ENCODE measurements at places on chromosomes 2 and 18.

DNA sequence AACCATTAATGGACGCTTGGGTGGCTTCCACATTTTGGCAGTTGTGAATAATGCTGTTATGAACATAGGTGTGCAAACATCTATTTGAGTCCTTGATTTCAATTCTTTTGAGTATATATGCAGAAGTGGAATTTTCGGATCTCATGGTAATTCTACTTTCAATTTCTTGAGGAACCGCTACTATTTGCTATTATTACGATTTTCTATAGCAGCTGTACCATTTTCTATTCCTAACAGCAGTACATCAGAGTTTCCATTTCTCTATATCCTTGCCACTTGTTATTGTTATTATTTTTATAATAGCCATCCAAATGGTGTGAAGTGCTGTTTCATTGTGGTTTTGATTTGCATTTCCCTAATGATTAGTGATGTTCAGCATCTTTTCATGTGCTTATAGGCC lies 69.5 kb downstream of the KIF5C start:
- no peak for DNase-seq
- no peaks in the 10 kb centered on the region for H3K4me1 ChIP-seq
- H3K27ac ChIP-seq, result no peak overlapping the region
- no peaks in the 10 kb centered on the region for H3K36me3 ChIP-seq
- no peak overlapping the region for H3K4me3 ChIP-seq

DNA sequence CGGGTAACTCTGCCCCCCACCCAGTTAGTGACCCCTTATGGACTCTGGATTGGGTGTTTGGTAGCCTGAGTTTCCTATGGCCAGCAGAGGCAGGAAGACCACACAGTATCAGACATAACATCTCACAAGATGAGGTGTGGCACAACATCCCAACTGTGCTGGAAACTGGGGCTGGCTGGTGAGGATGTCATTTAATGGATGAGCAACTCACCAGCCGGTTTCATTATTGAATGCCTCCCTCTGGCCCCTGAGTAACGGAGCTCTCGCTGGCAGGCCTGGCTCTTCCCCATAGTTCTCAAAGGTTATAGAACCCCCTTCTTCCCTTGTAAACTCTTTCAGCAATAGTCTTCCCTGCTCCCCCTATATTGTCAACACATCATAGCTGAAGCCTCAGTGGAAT lies 195.0 kb downstream of the BCL11A start:
- no peak overlapping the region for H3K4me3 ChIP-seq
- DNase-seq, result no peak
- H3K4me1 ChIP-seq, result no peaks in the 10 kb centered on the region
- H3K36me3 ChIP-seq, result no peaks in the 10 kb centered on the region

GRCh38 chr18:8609659-8610458 lies 622 bp downstream of the RAB12 start:
- H3K4me3 ChIP-seq, result peak overlapping the region; percentile 96
- no peak for DNase-seq
- H3K27me3 ChIP-seq, result no peaks in the 10 kb centered on the region
- peak overlapping the region; percentile 90 for H3K27ac ChIP-seq
- H3K36me3 ChIP-seq, result no peaks in the 10 kb centered on the region
- peaks cover 66% of the 10 kb centered on the region for H3K4me1 ChIP-seq

- no peak for DNase-seq
- no peak overlapping the region for H3K27ac ChIP-seq
- no peak overlapping the region for H3K4me3 ChIP-seq
- no peaks in the 10 kb centered on the region for H3K36me3 ChIP-seq
- H3K4me1 ChIP-seq, result no peaks in the 10 kb centered on the region
Observed at GRCh38 chr18:11741505-11742145, 52.6 kb downstream of the GNAL start.

DNA sequence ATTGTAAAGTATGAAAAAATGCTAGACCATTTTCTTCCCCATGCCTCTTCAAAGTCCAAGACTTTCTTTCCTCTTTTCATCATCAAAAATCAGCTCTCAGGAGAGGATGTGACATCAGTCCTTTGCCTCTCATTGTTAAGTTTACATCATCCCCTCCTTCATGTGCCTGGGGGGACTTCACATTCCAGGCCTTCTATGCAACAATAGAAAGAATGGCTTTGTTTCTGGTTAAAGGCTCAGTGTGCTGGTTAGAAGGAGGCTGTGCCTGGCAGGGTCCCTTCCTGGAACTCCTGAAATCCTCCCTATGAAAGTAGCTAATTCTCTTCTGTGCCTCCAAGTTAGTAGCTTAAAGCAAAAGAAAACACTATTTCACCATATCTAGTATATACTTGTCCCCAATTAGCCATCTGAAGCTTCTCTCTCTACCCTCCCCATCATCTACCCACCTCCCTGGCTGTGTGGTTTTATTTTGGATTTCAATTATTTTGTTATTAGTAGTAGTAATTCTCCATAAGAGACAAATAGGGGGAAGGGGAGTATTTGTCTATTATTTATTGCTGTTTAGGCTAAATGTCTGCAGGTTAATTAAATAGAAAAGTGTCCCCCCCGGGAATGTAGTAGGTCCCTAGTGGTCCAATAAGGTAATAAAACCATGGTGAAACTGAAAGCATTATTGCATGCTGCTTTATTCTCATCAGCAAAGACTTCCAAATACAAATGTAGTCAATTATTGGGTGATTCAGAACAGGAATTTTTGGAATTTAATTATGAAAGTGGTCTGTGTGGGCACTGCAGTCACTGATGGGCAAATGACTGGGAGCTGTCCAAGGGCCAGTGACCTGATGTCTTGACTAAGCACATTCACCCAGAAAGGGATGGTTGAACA lies 69.0 kb downstream of the CPO start:
- H3K27me3 ChIP-seq, result no peaks in the 10 kb centered on the region
- no peak for DNase-seq
- H3K4me3 ChIP-seq, result no peak overlapping the region
- peaks cover 3% of the 10 kb centered on the region for H3K4me1 ChIP-seq

GRCh38 chr18:60180671-60181070 lies 191.9 kb downstream of the MC4R start:
- no peak overlapping the region for H3K4me3 ChIP-seq
- H3K27me3 ChIP-seq, result no peaks in the 10 kb centered on the region
- no peak for DNase-seq

DNA sequence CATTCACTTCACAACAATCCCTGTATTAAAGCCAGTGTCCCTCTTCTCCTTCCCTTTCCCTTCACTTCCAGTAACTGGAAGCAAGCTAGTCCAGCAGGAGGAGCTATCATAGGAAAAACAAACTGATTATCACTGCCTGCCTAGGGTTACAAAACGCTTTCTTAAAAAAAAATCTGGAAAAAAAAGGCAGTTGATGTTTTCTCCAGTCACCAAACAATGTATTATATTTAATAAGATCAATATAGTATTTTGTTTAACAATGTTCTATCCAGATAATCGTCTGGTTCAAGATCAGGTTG lies 78.8 kb upstream of the ITGB6 start:
- H3K4me1 ChIP-seq, result peaks cover 3% of the 10 kb centered on the region
- H3K36me3 ChIP-seq, result peaks cover 22% of the 10 kb centered on the region
- no peak overlapping the region for H3K4me3 ChIP-seq
- DNase-seq, result no peak
- H3K27me3 ChIP-seq, result no peaks in the 10 kb centered on the region
- no peak overlapping the region for H3K27ac ChIP-seq

GRCh38 chr2:118103951-118104940 lies 16.0 kb downstream of the INSIG2 start:
- peaks cover 82% of the 10 kb centered on the region for H3K36me3 ChIP-seq
- H3K27me3 ChIP-seq, result no peaks in the 10 kb centered on the region
- DNase-seq, result no peak
- H3K4me1 ChIP-seq, result no peaks in the 10 kb centered on the region
- H3K4me3 ChIP-seq, result no peak overlapping the region
- no peak overlapping the region for H3K27ac ChIP-seq

GRCh38 chr2:150462770-150463169 lies 24.7 kb downstream of the RND3 start:
- H3K27me3 ChIP-seq, result no peaks in the 10 kb centered on the region
- no peak overlapping the region for H3K27ac ChIP-seq
- no peak overlapping the region for H3K4me3 ChIP-seq
- no peak for DNase-seq
- peaks cover 22% of the 10 kb centered on the region for H3K4me1 ChIP-seq

DNA sequence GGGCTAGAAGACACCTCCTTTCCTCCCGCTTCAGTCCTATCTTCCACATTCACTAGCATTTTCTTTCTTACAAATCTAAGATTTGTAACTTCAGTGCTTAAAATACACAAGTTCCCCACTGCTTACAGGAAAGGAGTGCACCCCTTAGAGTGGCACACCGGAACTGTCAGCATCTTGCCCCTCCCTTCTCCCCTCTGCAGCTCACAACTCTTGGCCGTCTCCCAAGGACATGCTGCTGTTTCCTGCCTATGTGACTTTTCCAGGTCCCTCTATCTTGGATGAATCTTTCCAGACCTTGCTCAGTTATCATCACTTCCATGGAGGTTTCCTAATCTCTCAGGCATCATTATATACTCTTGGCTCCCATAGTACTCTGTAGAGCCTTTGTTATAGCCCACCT lies 334.8 kb downstream of the CELF4 start:
- no peak overlapping the region for H3K4me3 ChIP-seq
- DNase-seq, result no peak
- H3K36me3 ChIP-seq, result no peaks in the 10 kb centered on the region
- no peaks in the 10 kb centered on the region for H3K4me1 ChIP-seq
- H3K27me3 ChIP-seq, result no peaks in the 10 kb centered on the region
- H3K27ac ChIP-seq, result no peak overlapping the region

DNA sequence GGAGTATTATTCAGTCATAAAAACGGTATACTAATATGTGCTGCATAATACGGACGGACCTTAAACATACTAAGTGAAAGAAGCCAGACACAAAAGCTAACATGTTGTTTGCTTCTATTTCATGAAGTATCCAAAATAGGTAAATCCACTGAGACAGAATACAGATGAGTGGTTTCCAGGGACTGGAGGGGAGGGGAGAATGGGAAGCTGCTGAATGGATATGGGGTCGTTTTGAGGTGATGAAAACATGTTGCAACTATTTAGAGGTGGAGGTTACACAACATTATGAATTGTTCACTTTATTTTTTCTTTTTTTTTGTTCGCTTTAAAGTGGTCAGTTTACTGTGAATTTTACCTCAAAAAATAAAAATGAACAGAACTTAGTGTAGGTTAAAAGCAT lies 52.9 kb downstream of the RAB10 start:
- H3K36me3 ChIP-seq, result no peaks in the 10 kb centered on the region
- no peaks in the 10 kb centered on the region for H3K4me1 ChIP-seq
- no peaks in the 10 kb centered on the region for H3K27me3 ChIP-seq
- DNase-seq, result no peak

- no peak overlapping the region for H3K4me3 ChIP-seq
- no peak for DNase-seq
- peaks cover 36% of the 10 kb centered on the region for H3K4me1 ChIP-seq
- H3K27ac ChIP-seq, result peak overlapping the region; percentile 56
Observed at GRCh38 chr2:207122651-207123334, 43.0 kb downstream of the KLF7 start.

GRCh38 chr18:9017905-9018227 lies 84.6 kb upstream of the NDUFV2 start:
- DNase-seq, result no peak
- H3K36me3 ChIP-seq, result no peaks in the 10 kb centered on the region
- no peak overlapping the region for H3K4me3 ChIP-seq
- H3K27me3 ChIP-seq, result no peaks in the 10 kb centered on the region
- peaks cover 30% of the 10 kb centered on the region for H3K4me1 ChIP-seq

DNA sequence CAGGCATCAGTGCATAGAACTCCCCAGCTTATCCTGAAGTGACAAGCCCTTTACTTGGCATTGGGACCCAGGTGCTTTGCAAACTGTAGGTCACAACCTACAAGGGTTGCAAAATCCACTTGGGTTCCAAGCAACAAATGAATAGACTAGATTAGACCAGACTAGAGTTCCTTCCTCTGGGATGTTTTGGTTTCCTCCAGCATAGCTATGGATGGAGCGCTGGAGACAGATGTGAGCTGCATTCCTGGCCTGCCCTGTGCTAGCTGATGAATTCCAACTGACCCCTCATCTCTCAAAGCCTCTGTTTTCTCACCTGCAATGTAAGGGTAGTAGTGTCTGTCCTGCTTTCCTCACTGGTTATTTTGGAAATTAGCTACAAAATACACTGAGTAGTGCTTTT lies 86.2 kb downstream of the NPAS2 start:
- H3K4me1 ChIP-seq, result peaks cover 12% of the 10 kb centered on the region
- H3K27ac ChIP-seq, result no peak overlapping the region
- no peak overlapping the region for H3K4me3 ChIP-seq
- no peak for DNase-seq
- no peaks in the 10 kb centered on the region for H3K27me3 ChIP-seq

DNA sequence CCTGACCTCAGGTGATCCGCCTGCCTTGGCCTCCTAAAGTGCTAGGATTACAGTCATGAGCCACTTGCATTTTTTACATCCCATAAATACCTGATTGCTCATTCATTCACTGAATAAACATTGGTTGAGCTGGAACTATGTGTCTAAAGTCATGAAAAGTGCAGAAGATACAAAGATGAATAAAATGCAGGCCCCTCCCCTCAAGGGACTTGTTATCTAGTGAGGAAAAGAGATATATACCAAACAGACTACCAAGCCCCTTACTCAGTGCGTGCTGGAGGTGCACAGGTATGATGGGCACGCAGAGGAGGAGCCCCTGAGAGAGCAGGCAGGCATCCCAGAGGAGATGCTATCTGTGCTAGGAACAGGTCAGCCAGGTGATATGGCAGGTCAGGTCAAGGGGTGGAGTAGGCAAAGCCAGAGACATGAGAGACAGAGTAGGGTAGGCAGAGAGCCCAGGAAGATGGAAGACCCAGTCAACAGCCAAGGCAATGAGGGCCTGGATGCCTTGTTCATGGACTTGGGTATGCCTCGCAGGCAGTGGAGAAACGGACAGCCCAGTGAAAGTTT lies 7.7 kb downstream of the FHL2 start:
- no peak for DNase-seq
- H3K4me3 ChIP-seq, result no peak overlapping the region
- H3K27ac ChIP-seq, result peak overlapping the region; percentile 76
- H3K27me3 ChIP-seq, result no peaks in the 10 kb centered on the region

DNA sequence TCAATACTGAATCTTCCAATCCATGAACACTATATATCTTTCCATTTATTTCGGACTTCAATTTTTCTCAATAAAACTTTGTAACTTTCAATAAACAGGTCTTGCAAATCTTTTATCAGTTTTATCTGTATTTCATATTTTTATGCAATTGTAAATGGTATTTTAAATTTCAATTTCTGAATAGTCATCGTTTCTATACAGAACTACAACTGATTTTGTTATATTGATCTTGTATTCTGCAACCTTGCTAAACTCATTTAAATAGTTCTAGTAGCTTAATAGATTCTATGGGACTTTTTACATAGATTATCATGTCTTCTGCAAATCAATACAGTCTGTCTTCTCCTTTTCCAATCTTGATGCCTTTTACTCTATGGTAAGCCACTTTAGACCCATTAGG lies 90.4 kb downstream of the FAM228A start:
- H3K27me3 ChIP-seq, result no peaks in the 10 kb centered on the region
- DNase-seq, result no peak
- H3K4me1 ChIP-seq, result no peaks in the 10 kb centered on the region
- no peaks in the 10 kb centered on the region for H3K36me3 ChIP-seq
- no peak overlapping the region for H3K27ac ChIP-seq
- no peak overlapping the region for H3K4me3 ChIP-seq

Measured in esophagus squamous epithelium (tissue), 5 donors.